ENCODE measurements at places on chromosomes 2 and 18. TPM values are rescaled to one million over a fixed set of nuclear protein-coding genes. Genes with fewer than 3 reads are reported as not detected.

Gene KCNG2
- 0.19 TPM for polyA plus RNA-seq

Gene BCL11A
- 11.8 TPM for polyA plus RNA-seq

Gene UNC50
- polyA plus RNA-seq = 54.4 TPM

Gene IRS1
- polyA plus RNA-seq = 13.0 TPM

Gene SCN1A
- 0.11 TPM for polyA plus RNA-seq

Gene MTCL1
- polyA plus RNA-seq = 22.8 TPM

Gene HAT1
- 52.5 TPM for polyA plus RNA-seq

Gene CTLA4
- polyA plus RNA-seq = not detected

Gene DSEL
- 24.5 TPM for polyA plus RNA-seq

Gene RAD51AP2
- polyA plus RNA-seq = 0.21 TPM

Gene STARD6
- 0.11 TPM for polyA plus RNA-seq

Gene RGPD5
- polyA plus RNA-seq = 2.5 TPM

Gene SERPINB3
- polyA plus RNA-seq = not detected

DNA sequence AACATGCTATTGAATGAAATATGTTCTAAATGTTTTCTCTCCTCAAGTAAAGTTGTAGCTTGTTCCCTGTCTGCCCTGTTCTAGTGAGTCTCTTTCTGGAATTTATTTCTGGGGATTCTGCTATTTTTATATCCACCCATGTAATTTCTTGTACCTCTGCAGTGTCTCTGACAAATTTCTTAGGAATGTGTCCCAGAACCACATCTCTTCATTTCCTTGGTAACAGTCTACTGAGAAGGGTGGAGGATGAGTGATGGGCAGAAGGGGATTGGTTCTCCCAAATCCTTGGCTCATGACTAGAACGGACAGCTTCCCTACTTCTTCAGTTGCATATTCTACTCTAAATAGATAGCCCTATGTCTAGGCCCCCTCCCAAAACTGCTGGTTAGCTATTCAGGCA, 490.6 kb upstream of the LINC00305 start:
- DNase-seq = no peak

- no peak for DNase-seq
These were observed 7.4 kb downstream of the SMAD7 start for GRCh38 chr18:48943333-48943732.

GRCh38 chr2:18430996-18431748, 129.3 kb downstream of the RDH14 start:
- no peak for DNase-seq

GRCh38 chr2:175734686-175735085, 267.4 kb downstream of the LNPK start:
- no peak for DNase-seq

DNA sequence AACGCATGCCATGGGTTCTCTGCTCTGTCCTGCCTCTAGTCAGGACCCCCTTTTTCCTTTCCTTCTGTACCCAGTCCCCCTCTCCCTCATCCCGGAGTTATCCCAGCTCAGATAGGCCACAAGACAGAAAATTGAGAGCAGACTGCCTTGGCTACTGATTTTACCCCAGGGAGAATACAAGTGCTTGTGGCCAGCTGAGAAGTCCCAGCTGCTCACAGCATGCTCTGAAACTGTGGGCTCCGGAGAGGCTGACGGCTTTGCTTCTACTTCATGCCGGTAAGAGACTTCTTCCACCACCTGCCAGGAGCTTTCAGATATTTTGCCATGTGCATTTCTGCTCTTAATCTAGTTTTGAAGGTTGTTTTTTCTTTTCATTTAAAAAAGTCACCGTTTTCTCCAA, 20.0 kb upstream of the SIX2 start:
- DNase-seq = no peak

- no peak for DNase-seq
These were observed 25.4 kb downstream of the UXS1 start for GRCh38 chr2:106168657-106169056.

DNA sequence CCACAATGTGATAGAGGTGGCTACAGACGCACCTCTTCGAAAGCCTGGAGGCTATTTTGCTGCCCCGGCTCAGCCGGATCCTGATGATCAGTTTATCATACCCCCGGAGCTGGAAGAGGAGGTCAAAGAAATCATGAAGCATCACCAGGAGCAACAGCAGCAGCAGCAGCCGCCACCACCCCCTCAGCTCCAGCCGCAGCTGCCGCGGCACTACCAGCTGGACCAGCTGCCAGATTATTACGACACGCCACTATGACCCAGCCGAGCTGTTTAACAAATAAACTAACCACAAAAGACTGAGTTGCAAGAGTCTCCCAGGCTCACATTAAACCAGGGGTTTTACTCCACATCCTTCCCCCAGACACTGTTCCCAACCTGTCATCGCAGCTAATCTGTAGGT, 263.8 kb downstream of the PHLPP1 start:
- no peak for DNase-seq

GRCh38 chr2:15677141-15677843, 85.6 kb downstream of the DDX1 start:
- DNase-seq = no peak

GRCh38 chr2:50820176-50820575, 211.8 kb downstream of the NRXN1 start:
- no peak for DNase-seq

- DNase-seq = no peak
These were observed 20.1 kb upstream of the SELENOI start for GRCh38 chr2:26325851-26326250.

GRCh38 chr2:144770616-144771230, 250.8 kb upstream of the ZEB2 start:
- DNase-seq = no peak

DNA sequence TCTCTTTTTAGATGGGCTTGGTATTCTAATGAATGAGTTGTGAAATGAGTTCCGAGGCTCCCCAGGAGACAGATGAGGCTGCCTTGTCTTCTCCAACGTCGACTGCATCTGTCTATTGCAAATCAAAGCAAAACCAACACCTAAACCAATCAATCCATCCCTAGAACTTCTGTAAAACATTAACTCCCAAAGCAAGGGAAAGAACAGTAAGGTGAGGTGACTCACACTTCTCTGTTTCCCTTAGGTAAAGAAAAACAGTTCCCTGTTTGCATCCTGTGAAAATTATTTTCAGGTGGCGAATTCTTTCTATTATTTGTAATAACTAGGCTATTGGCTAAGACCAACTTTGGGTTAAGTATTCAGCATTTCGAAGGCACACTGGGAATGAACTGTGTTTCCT, 249.4 kb downstream of the EPHA4 start:
- no peak for DNase-seq

- DNase-seq = no peak
These were observed 29.3 kb downstream of the FHOD3 start for GRCh38 chr18:36326771-36327170.

GRCh38 chr18:49628881-49629795, 67.3 kb downstream of the LIPG start:
- DNase-seq = no peak

GRCh38 chr2:30927465-30928075, 120.3 kb upstream of the CAPN13 start:
- DNase-seq = no peak

DNA sequence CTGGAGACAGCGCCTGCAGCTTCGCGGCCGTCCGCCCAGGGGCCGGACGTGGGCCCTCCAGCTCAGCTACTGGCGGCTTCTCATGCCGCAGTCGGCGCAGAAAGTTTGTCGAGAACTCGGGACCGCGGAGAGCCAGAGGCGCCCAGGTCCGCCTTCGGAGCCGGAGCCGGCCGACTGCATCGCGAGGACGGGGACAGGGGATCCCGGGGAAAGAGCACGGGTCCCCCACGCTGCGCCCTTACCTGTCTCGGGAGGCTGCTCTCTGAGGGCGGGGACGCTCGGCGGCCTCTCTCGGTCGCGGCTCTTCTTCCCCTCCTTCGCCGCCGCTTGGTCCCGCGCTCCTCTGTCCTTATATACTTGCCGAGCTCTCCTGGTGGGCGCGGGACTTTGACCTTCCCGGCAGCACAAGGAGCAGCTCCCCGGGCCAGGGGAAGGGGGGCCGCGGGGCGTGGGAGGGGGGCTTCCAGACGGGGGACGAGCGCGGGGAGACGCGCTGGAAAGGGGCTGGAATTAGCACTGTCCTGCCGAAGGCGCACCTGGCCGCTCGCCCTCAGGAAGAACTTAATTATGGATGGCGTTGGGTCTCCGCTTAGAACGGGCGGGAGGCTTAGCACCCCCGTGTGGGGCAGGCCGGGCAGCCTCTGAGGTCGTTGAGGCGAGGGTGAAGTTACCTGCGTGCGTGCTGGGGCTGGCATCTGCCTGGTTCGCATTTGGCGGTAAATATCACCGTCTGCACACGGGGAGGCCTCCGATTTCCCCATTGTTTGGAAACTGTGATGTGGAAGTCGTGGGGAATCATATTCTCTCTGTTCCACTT, at the start of gene POMC:
TSS of gene POMC (minus strand) at position 325 of the 817 bp plus-strand sequence. CDS start 3,808 bp downstream, outside the sequence.
- DNase-seq = no peak

DNA sequence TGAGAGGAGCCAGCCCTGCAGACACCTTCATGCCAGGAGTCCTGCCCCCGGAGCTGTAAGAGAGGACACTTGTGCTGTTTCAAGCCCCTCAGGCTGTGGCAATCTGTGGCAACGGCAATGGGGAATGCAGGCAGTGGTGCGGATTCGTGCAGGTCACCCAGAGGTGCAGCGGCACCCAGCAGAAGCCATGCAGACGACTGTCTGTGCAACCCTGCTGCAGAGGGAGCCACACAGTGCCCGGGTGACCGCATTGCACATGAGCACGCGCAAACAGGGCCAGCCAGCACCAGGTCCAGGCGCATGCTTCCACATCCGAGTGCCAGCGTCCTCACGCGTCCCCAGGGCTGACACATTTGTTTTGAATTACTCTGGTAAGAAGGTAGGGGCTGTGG, 84.8 kb upstream of the GPC1 start:
- no peak for DNase-seq

DNA sequence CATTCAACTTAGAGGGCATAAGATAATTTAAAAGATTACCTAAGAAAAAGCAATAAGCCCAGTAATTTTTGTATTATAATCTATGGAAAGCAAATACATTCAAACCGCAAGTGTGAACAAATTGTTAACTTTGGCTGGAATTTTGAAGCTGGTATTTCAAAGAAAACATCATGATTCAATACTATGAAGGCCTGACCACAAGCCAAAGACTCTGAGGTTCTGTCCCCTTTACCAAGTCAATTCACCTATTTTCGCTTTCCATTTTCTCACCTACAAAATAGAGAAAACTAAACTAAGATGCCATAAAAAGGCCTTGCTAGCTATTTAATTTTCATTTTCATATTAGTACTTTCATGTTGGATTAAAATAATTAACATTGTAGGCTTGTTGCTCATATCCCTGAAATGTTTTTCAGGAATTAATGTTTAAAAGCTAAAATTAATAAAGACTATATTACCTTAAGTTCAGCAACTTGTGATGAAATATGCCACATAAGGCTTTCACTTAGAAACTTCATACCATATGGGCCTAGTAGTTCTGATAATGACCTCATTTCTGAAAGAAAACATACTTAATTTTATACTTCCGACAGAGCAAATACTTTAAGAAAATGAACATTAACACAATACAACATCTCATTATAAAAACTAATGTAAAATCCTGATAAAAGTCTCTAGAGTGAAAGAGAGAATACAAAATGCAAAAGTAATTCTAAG, 85.7 kb upstream of the FRZB start:
- no peak for DNase-seq

DNA sequence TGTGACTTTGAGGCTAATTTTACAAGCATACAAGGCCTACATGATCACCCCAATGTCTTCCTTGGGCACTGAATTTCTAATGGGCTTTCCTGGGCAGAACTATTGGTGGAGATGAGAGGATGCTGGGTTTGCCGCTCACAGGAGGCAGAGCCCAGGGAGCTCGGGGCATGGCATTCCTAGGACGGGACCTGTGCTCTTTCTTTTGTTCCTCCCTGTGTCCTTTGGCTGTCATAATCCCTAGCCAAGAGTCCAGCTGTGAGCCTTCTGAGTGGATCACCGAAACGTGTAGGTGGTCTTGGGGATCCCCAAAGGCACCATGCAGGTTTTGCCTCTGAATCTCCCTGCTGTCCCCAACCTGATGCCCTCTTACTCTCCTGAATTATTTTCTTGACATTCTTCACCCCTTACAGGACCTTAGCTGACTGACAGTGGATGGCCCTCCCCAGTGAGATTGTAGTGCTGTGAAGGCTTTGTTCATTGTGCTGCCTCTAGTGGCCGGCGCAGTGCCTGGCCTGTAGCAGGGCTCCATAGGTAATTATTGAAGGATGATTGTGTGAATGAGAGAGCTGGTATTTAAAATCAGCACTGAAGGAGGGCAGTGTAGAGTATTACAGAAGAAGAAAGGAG, 221.9 kb downstream of the ZNF407 start:
- no peak for DNase-seq

- DNase-seq = no peak
These were observed 70.2 kb upstream of the FAM124B start for GRCh38 chr2:224472137-224472536.

DNA sequence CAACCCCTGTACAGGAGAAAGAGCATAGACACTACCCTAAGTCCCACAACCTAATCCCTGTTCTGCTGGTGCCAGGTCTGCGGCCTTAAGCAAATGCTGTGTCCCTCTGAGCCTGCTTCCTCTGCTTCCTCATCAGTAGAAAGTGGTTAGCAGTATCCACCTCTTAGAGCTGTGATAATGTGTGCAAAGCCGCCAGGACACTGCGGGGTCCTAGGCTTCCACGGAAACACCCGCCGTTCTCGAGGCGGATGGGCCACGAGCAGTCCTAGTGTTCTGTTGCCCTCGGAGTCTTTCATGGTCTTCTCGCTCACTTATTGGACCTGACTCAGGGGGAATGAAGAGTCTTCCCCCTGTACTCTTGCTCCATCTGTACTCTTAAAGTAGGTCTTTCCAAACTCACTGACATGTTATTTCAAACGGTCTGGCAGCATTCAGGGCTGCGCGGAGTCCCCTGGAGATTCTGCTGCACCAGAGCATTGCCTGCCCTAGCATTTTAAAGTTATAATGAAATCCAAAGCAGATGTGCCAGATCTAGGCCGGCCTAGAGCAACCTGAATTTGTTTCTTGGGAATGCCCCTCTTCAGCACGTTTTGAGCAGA, 107.2 kb upstream of the ZNF236 start:
- DNase-seq = no peak

GRCh38 chr2:54969940-54970338, 80.3 kb downstream of the RTN4 start:
- no peak for DNase-seq

- DNase-seq = no peak
These were observed 262.9 kb downstream of the BCL11A start for GRCh38 chr2:60290509-60290908.

DNA sequence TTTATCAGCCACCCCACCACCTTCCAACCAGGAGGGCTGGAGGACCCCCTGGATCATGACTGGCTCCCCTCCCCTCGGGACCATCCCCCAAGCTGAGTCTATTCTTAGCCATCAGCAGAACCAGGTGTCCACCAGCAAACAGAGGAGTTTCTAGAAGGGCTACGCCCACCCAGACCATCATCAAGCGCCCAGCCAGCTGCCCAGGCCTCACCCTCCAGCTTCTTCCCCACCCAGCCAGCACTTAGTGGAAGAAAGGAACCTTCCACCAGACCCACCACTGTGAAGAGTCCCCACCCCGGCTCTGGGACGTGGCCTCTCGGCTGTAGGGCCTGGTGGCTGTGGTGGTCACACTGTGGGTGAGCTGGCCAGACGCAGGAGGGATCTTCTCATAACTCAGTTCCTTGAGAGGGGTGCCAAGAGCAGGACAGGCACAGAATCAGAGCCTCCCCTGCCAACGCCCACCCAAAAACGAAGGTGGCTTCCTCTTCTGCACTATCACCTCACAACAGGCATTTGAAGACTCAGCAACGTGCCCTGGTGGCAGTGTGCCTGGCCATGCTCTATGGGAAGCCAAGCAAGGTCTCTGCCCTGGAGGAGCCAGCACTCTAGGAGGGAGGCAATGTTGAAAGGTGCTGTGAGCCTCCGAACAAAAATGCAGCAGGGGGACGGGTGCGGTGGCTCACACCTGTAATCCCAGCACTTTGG, 19.0 kb downstream of the BIN1 start:
- no peak for DNase-seq

- DNase-seq = no peak
These were observed 249.2 kb downstream of the TNS1 start for GRCh38 chr2:217753460-217754200.
